Neural crest cell (in vitro differentiated cells): ENCODE measurements at places on chromosomes 11 and 22. TPM values are rescaled to one million over a fixed set of nuclear protein-coding genes. Genes with fewer than 3 reads are reported as not detected.

GRCh38 chr22:44621401-44622146 is 80.4 kb upstream of the PRR5 start:
- H3K27me3 ChIP-seq, result peaks cover 4% of the 10 kb centered on the region
- DNase-seq, result no peak
- no peak overlapping the region for H3K27ac ChIP-seq

- DNase-seq, result no peak
- H3K4me1 ChIP-seq, result peaks cover 46% of the 10 kb centered on the region
- H3K4me3 ChIP-seq, result no peak overlapping the region
- H3K27me3 ChIP-seq, result no peaks in the 10 kb centered on the region
- no peak overlapping the region for H3K27ac ChIP-seq
These were observed 124.3 kb upstream of the TTC12 start for GRCh38 chr11:113189909-113190667.

GRCh38 chr11:120151536-120151935 is 13.6 kb upstream of the TRIM29 start:
- peaks cover 33% of the 10 kb centered on the region for H3K27me3 ChIP-seq
- H3K36me3 ChIP-seq, result peaks cover 3% of the 10 kb centered on the region
- no peak for DNase-seq
- H3K27ac ChIP-seq, result no peak overlapping the region
- H3K4me3 ChIP-seq, result no peak overlapping the region
- no peaks in the 10 kb centered on the region for H3K4me1 ChIP-seq

DNA sequence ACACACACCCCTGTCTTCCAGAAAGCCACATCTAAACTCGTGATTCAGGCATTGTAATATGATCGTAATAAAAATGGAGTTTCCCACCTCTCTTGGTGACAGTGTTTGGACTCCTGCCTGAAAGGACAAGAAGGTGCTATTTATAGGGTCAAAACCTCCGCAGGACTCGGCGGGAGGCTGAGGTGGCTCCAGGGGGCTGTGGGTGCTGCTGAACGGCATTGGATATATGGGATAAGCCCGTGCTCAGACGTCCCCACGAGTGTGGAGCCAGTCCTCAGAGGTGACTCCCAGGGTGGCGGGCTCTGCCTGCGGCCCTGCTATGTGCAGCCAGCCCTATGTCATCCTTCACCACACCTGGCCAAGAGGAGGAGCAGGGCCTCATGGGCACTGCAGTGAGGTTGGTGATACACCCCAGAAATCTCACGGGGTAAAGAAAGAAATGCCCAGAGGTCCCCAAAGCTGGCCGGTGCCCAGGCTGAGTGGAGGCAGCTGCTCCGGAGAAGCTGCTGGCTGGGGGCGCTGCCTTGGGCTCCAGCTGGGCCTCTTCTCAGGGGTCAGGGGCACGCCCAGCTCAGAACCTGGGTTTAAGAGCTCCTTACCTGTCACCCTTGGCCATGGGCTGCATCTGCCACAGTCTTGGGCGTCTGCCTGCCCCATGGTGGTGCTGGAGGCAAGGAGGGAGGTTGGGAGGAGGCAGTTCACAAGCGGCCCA is 5.1 kb upstream of the OSBPL5 start:
- no peaks in the 10 kb centered on the region for H3K36me3 ChIP-seq
- peaks cover 15% of the 10 kb centered on the region for H3K27me3 ChIP-seq
- peak overlapping the region; percentile 78 for H3K27ac ChIP-seq
- no peak for DNase-seq
- peak overlapping the region; percentile 45 for H3K4me3 ChIP-seq

GRCh38 chr22:38139901-38140300 is 29.4 kb upstream of the BAIAP2L2 start:
- no peak for DNase-seq
- H3K4me1 ChIP-seq, result peaks cover 7% of the 10 kb centered on the region
- H3K4me3 ChIP-seq, result no peak overlapping the region
- H3K27ac ChIP-seq, result no peak overlapping the region
- peaks cover 2% of the 10 kb centered on the region for H3K36me3 ChIP-seq
- H3K27me3 ChIP-seq, result no peaks in the 10 kb centered on the region

- no peaks in the 10 kb centered on the region for H3K27me3 ChIP-seq
- H3K36me3 ChIP-seq, result peaks cover 4% of the 10 kb centered on the region
- H3K4me1 ChIP-seq, result no peaks in the 10 kb centered on the region
- DNase-seq, result no peak
- no peak overlapping the region for H3K27ac ChIP-seq
These were observed 435.5 kb downstream of the LUZP2 start for GRCh38 chr11:24932110-24933000.

- no peak overlapping the region for H3K27ac ChIP-seq
- peaks cover 7% of the 10 kb centered on the region for H3K36me3 ChIP-seq
- H3K4me3 ChIP-seq, result no peak overlapping the region
- H3K27me3 ChIP-seq, result no peaks in the 10 kb centered on the region
These were observed 111.7 kb downstream of the TEAD1 start for GRCh38 chr11:12785901-12786300.

DNA sequence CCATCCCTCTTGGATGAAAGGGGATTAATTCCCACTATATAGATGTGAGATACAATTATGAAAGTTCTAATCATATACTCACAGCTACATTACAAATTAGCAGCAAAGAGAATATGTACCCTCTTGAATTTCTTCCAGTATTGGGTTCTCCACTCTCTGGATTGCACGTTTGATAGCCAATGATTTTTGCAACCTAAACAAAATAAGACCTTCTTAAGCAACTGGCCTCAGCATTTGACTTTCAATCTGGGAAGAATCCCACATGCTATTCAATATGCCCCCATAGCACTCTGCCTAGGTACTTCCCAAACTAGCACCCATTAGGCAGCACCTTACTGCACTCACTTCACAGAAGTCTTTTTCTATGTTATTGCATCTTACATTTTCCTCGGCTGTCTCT is 55.8 kb downstream of the ETS1 start:
- peaks cover 71% of the 10 kb centered on the region for H3K4me1 ChIP-seq
- H3K36me3 ChIP-seq, result no peaks in the 10 kb centered on the region
- H3K27me3 ChIP-seq, result peaks cover 99% of the 10 kb centered on the region
- no peak overlapping the region for H3K4me3 ChIP-seq

GRCh38 chr11:44930588-44931302 is 19.9 kb downstream of the TP53I11 start:
- H3K4me3 ChIP-seq, result peak overlapping the region; percentile 56
- peaks cover 4% of the 10 kb centered on the region for H3K36me3 ChIP-seq
- peaks cover 17% of the 10 kb centered on the region for H3K27me3 ChIP-seq

DNA sequence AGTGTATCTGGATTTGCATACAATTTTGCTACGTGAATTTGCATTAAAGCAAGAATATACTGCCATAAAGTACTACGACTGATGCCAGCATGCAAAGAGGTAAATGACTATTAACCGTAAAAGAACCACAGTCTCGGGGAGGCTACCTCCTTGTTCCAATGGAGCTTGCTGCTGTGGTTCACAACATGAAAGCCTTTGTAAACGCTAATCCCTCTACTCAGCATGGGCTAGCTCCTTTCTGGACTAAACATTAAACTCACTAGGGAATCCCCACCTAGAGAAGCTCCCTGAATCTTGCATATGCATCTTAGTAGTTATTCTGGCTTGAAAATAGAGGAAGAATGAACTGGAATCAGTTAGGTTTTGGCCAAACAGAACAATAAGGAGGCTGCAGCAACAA is 60.5 kb upstream of the ARHGAP32 start:
- DNase-seq, result no peak
- H3K36me3 ChIP-seq, result peaks cover 4% of the 10 kb centered on the region
- peaks cover 50% of the 10 kb centered on the region for H3K4me1 ChIP-seq
- no peak overlapping the region for H3K27ac ChIP-seq

- H3K27me3 ChIP-seq, result no peaks in the 10 kb centered on the region
- H3K4me1 ChIP-seq, result no peaks in the 10 kb centered on the region
- no peak overlapping the region for H3K4me3 ChIP-seq
- H3K27ac ChIP-seq, result no peak overlapping the region
- H3K36me3 ChIP-seq, result peaks cover 48% of the 10 kb centered on the region
- DNase-seq, result no peak
These were observed 52.3 kb downstream of the EXT2 start for GRCh38 chr11:44147751-44148150.

Gene HPS5
- total RNA-seq, result 23.9 and 24.2 TPM in 2 replicates

Gene OR52N4
- total RNA-seq, result not detected in 2 replicates

Gene C1QTNF6
- total RNA-seq, result 13.6 TPM in 2 replicates

Gene SYT9
- 0.72 and 1.2 TPM in 2 replicates for total RNA-seq

Gene BIK
- total RNA-seq, result 0.61 and 0.86 TPM in 2 replicates

Gene EP300
- total RNA-seq, result 89.2 and 93.1 TPM in 2 replicates

Gene RGL4
- total RNA-seq, result not detected in 2 replicates

Gene CELSR1
- total RNA-seq, result 5.1 and 5.4 TPM in 2 replicates

Gene ARFIP2
- 52.4 and 57.1 TPM in 2 replicates for total RNA-seq

Gene DGKZ
- total RNA-seq, result 54.4 and 60.1 TPM in 2 replicates

Gene TTC17
- 74.3 and 77.2 TPM in 2 replicates for total RNA-seq
